ENCODE measurements at places on chromosomes 3 and 15.

DNA sequence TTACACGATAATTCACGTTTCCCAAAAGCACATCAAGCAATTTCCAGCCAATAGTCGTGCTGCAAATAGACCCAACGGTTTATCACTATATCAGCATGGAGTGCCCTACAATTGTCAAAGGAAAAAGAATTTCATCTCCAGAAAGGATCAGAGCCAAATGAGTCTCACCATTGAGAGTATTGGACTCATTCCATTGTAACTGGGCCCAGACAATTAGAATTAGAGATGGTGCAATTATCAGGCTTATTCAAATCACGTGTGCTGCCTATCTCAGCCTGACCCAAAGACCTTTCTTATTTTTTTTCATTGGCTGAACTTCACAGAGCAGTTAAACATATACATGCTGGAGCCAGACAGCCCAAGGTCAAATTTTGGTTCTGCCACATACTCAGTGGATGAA, 87.0 kb upstream of the LRTM1 start:
- peak; percentile 16 for DNase-seq

DNA sequence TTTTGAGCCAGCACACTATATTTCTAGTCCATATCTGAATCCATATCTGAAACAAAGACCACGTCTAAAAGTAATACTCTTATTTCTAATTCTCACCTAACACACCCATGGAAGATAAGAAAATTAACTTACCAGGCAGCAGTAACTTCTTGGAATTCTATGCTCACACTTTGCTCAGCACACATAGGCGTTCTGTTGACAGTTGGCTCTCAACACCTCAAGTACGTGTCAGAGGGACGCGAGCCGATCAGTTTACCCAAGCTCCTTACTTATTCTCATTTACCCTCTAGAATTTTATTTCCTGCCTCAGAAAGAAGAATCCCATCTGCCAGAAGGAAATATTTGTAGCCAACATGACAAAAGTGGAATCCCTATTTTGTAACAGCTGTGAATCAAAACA, 911.9 kb downstream of the FHIT start:
- no peak for DNase-seq

DNA sequence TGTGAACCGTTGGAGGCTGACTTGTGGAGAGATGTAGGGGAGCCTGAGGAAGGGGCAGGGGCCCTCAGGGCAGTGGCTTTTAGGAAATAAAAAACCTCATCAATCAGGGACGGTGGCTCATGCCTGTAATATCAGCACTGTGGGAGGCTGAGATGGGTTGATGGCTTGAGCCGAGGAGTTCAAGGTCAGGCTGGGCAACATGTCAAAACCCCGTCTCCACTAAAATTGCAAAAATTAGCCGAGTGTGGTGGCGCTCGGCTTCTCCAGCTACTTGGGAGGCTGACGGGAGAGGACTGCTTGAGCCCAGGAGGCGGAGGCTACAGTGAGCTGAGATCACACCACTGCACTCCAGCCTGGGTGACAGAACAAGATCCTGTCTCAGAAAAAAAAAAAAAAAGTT, 7.6 kb downstream of the TTC23 start:
- no peak for DNase-seq

DNA sequence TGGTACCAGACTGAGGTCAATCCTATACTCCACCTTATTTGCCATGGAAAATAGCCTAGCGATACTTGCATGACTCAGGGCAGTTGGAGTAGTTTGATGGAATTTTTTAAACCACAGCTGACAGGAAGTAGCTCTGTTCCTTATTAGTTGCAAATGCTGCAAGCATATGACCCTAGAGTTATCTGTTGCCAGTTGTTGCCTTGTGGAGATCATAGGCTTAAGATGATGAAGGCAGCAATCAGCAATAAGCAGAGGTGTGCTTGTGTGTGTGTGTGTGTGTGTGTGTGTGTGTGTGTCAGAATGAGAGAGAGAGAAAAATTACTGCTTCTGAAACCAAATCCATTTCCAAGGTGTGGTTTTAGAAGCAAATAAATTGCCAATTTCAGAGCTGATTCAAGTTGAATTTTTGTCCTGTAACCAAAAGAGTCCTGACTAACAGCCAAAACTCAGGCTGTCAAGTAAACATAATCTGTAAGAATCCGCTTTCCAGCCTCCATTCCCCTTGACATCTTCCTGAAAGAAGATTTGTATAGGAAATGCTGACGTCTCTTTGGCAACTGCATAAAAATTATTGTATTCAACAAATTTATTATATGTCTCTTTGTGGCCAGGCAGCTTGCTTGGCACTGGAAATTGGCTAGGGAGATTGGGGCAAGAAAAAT, 141.2 kb downstream of the SERPINI1 start:
- peak; percentile 74 for DNase-seq

DNA sequence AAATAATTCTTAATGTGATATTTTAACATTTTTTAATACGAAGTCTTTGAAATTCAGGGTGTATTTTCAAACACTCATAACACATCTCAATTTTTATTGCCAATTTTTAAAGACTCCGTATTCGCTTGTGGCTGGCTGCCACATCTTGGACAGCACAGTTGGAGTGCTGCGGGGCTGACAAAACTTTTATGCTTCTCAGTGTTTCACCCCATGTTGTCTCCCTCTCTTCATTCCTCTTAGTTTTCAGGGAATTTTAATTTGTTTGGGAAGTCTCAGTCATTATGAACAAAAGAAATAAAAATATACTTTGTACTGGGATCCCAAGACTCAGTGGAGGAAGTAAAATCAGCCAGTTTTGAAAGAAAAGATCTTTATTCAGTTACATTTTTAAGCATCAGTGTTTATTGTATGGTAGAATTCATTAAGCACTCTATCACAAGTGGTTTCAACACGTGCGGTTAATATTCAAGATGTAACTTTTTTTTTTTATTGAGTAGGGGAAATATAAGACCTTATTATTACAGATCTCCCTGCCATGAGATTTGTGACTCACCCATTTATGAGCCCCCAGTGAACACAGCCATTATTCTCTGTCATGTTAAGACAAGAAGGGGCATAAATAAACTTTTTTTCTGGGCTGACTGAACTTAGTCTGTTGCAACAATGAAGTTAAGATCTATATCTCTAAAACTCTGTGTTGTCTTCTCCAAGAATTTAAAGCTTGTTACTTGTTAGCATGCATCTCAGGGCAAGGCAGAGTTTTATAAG, 26.8 kb downstream of the KAT2B start:
- no peak for DNase-seq

- no peak for DNase-seq
Observed at GRCh38 chr3:184691397-184692231, 20.2 kb downstream of the MAGEF1 start.

DNA sequence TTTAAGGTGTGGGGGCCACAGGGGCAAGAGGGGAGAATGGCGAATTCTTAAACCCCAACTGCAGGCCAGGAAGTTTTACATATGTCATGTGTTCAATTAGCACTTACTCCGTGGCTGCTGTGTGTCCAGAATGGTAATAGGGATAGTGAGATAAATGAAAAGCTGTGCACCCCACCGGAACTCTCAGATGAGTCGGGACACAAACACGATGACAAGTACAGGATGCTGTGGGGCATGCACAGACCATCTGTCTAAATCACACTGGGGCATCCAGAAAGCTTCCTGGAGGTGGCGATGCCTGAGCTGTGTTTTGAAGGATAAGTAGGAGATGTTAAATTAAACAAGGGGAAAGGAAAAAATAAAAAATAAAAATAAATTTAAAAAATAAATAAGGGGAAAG, 18.3 kb upstream of the TMEM158 start:
- DNase-seq, result no peak

- no peak for DNase-seq
Observed at GRCh38 chr3:121747976-121748375, 1.6 kb downstream of the GOLGB1 start.

GRCh38 chr3:37935756-37936666, 54.6 kb upstream of the VILL start:
- DNase-seq, result peak; percentile 78

- no peak for DNase-seq
Observed at GRCh38 chr15:61755467-61755866, 304.8 kb downstream of the VPS13C start.

- no peak for DNase-seq
Observed at GRCh38 chr15:58387130-58387529, 44.7 kb upstream of the LIPC start.

DNA sequence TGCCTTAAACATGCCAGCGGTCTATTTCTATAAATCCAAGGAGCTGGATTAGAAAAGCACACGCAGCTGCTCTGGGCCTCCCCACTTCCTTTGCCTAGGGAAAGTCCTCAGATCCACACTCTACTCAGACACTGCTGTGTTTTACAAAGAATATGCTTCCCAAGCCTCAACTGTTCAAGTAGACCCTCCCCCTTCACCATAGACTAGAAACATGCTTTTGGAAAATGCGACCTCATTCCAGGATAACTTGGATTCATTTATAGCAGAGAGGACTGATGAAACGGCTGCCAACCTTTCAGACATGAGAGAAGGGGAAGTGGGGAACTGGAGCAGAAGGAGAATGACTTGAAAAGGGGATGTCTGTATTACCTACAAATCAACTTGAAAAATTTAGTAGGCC, 64.0 kb downstream of the P3H2 start:
- DNase-seq, result no peak

GRCh38 chr3:137348936-137349335, 391.2 kb downstream of the IL20RB start:
- no peak for DNase-seq

- DNase-seq, result no peak
Observed at GRCh38 chr15:85568261-85568808, 187.9 kb downstream of the AKAP13 start.

GRCh38 chr3:123611082-123611481, 26.2 kb upstream of the HACD2 start:
- no peak for DNase-seq

- DNase-seq, result no peak
Observed at GRCh38 chr15:77865701-77866100, 211.8 kb downstream of the TBC1D2B start.

DNA sequence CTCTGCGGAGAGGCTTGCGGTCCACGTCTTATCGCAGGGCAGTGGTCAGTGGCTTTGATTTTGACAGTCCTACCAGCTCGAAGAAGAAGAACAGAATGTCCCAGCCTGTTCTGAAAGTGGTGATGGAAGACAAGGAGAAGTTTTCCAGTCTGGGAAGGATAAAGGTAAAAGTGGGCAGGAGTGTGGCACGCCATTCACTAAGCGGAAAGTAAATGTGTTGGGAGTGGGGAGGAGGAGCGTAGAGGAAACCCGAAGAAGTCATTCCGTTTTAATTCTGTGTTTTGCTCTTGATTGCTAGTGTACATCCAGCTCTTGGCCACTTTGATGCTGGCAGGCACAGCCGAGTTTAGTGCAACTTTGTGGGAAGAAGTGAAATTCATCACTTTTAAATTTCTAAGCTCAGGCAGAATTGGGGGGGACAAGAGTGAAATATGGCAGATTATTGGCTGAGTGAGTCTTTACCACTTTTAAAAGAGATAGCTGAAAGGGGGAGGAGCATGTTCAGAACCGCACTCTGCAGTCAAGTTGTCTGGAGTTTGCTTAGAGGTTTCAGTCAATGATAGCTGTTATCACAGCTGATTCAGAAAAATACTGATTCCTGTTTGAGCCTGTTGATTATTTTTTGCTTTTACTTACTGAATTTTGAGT, 1.8 kb downstream of the ARHGEF26 start:
- DNase-seq, result no peak

- no peak for DNase-seq
Observed at GRCh38 chr3:184942735-184943134, 130.8 kb downstream of the VPS8 start.

- DNase-seq, result no peak
Observed at GRCh38 chr15:68506071-68506470, 72.7 kb upstream of the CORO2B start.

- DNase-seq, result no peak
Observed at GRCh38 chr3:193879864-193880242, 256.1 kb upstream of the HES1 start.

GRCh38 chr3:178901204-178901603, 170.4 kb downstream of the ZMAT3 start:
- no peak for DNase-seq

DNA sequence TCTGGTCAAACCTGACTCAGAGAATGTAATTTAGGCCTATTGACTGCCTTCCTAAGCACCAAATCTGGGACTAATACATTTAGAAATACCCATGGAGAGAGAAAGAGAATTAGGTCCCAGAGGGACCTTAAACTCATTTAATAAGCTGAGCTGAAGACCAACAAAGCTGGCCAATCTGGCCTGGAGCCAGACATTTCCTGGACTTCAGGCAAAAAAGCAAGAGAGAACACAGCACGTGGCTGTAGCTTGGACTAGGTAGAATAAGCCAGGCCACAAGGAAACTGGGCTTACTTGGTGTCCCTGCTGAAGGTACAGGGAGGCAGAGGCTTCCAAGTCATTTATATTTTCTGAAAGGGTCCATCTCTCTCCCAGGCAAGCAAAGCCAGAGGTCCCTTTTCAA, 88.1 kb downstream of the RTP4 start:
- DNase-seq, result no peak

DNA sequence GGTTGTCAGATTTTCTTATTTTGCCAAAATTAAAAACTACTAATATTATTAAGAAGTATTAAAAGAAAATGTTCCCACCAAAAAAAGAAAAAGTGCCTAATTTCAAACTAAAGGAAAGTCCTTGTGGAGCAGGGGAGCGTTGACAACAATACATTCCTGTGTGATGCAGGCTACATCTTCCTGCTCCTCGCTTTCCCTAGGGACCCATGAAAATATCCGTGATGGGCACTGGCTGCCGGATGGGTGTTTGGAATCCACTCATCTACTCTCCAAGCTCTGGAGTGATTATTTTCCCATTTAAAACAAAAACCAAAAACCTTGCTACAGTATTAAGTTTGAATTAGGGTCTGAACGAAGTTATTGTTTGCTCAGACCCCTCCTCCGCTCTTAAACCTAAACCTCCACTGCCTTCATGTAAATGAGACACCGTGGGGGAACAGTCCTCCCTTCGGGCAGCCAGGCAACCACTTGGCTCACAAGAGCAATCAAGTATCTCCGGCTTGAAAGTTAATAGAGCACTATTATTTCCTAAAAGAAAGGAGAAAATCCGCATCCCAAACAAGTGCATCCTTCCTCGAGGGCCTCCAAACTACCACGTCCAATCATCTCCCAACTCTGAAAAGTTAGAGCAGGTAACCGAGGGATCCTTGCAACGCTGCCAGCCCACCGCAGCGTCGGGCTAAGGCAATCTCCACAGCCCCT, 1.5 kb downstream of the ITGB5 start:
- no peak for DNase-seq

DNA sequence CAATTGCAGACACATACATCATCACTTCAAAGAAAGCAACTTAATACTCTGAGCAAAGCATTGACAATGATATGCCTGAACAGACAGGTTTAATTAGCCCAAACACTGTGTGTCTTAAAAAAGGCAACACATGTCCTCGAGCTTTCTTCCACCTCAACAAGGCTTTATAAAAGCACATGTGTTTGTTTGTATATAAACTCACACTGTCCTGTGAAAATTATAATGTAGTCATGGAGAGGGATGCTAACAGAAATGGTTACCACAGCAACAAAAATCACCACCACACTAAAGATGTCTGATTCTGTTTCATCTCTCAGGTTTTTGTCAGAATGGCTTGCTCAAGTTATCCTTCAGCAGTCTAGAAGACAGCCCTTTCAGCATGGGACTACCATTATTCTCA, 314.7 kb downstream of the MAGI1 start:
- no peak for DNase-seq

GRCh38 chr3:28674212-28674611, 325.6 kb upstream of the AZI2 start:
- no peak for DNase-seq

Measured in AG09319 (cell line).